ENCODE measurements at places on chromosomes 12 and 14. TPM values are rescaled to one million over a fixed set of nuclear protein-coding genes. Genes with fewer than 3 reads are reported as not detected.

CLEC4D gene
- not detected for total RNA-seq

DNA sequence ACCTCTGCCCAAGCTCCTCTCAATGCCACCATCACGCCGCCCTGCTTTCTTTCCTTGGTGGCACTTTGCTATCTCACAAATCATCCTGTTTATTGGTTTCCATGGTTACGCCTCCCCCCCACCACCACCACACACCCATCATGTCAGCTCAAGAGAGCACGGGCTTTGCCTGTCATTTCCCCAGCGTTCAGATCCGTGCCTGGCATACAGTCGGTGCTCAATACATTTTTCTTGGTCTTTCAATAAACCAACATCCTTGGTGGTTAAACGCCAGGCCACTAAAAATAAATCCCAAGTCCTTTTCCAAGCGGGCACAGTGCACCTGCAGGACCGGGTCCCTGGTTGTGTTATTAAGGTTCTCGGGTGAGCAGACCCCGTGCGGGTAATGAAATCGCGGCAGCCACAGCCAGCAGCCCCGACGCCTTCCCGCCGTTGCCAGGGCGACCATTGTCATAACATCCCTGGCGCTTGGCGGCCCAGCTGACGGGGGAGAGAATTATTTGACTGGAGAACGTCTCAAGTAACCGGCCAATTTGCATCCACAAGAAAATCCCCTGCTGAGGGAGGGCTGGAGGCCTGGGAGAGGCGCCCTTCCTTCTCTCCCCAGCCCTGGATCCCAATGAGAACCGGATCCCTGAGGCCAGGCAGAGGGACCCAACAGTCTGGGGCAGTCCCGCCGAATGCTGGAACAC, 92.9 kb downstream of the KSR2 start:
- no peak for DNase-seq

DNAI7 gene
- not detected for total RNA-seq

DNA sequence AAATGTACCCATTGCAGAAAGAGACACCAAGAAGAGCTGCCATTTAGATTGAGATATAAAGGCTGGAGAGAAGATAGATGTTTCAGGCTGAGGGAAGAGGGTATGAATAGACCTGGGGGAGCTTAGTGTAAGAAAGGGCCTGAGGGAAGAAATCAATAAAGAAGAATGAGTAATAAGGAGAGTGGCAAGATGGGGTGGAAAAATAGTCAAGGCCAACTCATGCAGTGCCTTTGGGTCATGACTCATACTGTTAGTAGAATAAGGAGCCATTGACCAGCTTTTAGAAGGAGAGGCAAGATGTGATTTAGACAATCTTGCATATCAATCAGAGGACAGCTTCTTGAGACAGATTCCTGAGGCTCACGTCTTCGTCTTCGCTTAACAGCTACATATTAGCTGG, 287.5 kb downstream of the DUSP6 start:
- no peak for DNase-seq

DNA sequence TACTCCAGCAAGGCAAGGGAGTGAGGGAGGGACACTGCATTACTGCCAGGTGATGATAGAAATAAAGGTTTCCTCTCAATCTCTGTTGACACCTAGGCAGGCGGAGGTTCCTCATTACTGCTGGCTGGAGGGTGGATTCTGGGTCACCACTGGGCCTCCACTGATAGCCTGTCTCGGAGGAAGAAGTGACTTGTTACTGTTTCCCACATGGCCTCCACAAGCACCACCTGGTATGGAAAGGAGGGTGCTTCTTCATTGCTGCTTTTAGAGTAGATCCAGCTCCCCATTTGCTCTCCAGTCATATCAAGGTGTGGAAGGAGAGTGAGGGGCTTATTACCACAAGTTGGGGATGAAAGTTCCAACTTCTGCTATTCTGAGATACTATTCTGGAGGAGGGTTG, 6.4 kb downstream of the PRR4 start:
- DNase-seq: no peak

- no peak for DNase-seq
Observed at GRCh38 chr12:57898308-57898970, 42.9 kb upstream of the ATP23 start.

- no peak for DNase-seq
Observed at GRCh38 chr12:22262309-22262708, 72.2 kb downstream of the ST8SIA1 start.
